ENCODE measurements at places on chromosomes 3 and 15.

DNA sequence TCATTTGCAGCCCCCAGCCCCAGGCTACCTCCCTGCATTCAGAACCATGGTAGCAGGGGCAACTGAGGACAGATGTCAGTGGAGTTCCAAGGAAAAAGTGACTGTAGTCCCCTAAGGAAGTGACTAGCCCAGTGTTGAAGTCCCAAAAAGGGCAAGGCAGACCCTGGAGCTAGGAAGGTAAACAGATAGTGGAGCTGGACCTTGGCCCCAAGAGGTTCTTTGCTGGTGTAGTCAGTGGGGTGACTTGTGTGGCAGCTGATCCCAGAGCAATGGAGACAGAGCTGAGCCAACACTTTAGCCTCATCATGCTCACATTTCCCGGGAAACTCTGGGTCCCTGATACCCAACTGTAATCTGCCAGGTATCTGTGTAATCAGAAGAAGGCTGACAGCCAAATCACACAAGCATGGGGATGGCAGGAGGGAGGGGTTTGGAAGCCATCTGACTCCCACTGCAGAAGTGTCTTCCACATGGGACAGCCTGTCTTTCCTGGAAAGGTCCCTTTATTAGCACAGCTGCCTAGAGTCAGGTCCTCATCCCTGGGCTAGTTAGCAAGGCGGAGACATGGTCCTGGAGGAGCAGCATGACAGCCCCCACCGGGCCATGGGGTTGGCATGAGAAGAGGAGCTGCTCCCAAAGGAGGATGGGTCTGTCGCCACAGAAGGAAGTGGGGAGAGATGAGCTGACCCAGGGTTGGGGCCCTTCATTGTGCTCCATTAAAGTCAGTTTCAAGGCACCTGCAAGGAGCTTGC is 39.8 kb downstream of the PXYLP1 start:
- DNase-seq, result no peak

DNA sequence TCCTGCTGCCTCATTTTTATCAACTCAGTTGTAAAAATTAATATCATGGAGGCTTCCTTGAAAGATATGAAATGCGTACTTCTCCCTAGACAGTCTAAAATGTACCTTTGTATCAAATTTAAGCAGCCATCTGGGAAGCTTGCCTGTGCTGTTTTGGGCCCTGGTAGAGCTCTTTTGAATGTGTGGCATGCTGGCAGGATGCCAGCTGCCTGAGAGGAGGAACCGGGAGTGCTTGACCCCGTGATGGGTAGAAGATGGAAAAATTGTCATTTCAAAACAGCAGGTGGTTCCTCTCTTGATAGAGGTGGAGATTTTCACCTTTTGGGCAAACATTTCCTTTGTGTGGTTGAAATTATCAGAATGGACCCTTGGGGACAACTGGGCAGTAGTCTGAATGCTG is 245.3 kb downstream of the RPLP1 start:
- no peak for DNase-seq

DNA sequence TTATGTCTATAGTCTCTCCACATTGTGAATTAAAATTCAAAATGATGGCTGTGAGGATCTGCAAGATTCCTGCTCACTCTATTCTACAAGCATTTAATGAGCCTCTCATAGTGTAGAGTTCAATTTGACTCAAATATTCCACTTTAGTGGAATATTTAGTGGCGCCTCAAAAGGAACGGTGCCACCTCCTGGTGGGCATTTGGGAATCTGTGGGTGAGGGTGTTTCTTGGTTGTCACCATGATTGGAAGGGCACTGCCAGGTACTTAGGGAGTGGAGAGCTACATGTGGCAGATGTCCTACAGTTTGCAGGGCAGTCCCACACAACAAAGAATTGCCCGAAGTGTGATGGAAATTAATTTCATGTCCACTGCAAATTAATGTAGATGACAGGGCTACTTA is 21.5 kb upstream of the KCNMB3 start:
- DNase-seq, result no peak

GRCh38 chr3:42061713-42062380 is 29.3 kb upstream of the TRAK1 start:
- DNase-seq, result no peak

- DNase-seq, result no peak
These were observed 125.1 kb upstream of the CTDSPL start for GRCh38 chr3:37736624-37737023.

GRCh38 chr3:46853441-46854415 is 9.5 kb downstream of the MYL3 start:
- DNase-seq, result no peak

- DNase-seq, result no peak
These were observed 21.4 kb downstream of the TBC1D2B start for GRCh38 chr15:78055919-78056713.

GRCh38 chr3:36227980-36228379 is 152.3 kb upstream of the STAC start:
- no peak for DNase-seq
